GM13977 (cell line): ENCODE measurements at places on chromosomes 7 and 10.

- DNase-seq = no peak
Measured at GRCh38 chr7:21256310-21256877, 171.5 kb upstream of the SP4 start.

- no peak for DNase-seq
Measured at GRCh38 chr7:20783125-20783699, 3.5 kb downstream of the SP8 start.

- DNase-seq = no peak
Measured at GRCh38 chr7:7706101-7706511, 12.3 kb downstream of the RPA3 start.

DNA sequence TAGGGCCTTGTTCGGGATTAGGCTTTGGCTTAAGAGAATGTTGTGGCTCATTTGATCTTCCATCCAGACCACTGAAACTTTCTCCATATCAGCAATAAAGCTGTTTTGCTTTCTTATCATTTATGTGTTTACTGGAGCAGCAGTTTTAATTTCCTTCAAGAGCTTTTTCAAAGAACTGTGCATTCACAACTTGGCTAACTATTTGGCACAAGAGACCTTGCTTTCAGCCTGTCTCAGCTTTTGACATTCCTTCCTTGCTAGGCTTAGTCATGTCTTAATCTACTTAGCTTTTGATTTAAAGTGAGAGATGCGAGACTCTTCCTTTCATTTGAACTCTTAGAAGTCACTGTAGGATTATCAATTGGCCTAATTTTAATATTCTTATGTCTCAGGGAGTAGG, 19.1 kb upstream of the AKR1B1 start:
- DNase-seq = no peak

GRCh38 chr10:28734938-28735759, 57.8 kb downstream of the BAMBI start:
- no peak for DNase-seq

- DNase-seq = no peak
Measured at GRCh38 chr10:61608255-61609033, 54.3 kb upstream of the CABCOCO1 start.

- no peak for DNase-seq
Measured at GRCh38 chr10:34543716-34544115, 271.4 kb downstream of the PARD3 start.

- DNase-seq = no peak
Measured at GRCh38 chr7:39365751-39366295, 200.4 kb upstream of the YAE1 start.

GRCh38 chr10:30384701-30385201, 35.7 kb upstream of the MTPAP start:
- DNase-seq = peak; percentile 34

DNA sequence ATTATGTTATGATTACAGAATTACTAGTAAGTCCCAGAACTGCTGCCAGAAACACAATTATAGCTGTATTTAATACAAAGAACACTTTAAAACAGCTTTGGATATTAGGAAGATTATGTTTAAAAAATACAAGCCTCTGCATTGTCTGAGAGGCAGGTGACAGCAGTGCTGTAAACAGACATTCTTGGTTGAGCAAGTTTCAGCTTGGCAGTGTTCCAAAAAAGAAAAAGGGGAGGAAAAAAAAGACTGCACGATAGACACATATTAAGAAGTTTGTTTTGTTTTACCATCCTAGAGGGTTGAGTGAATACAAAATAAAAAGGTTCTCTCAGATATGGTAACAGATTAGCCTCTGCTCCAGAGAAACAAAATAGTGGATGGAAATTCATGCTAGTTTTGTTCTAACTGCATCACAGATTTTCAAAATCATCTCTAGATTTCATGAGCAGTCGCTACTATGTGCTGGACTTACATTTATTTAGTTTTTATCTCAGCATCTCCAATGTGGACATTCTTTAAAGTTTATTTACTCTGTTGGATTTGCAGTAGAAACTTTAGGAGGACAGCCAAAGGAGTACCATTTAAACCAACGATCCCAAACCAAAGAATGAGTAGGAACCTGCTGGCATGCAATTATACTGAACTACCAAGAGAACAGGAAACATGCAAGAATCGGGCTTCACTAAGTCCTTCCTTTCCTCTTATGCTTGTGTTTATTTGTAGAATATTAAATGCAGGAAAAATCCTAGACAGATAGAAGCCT, 9.0 kb downstream of the FAM204A start:
- DNase-seq = no peak

- no peak for DNase-seq
Measured at GRCh38 chr10:62817121-62817765, 1.1 kb upstream of the EGR2 start.

DNA sequence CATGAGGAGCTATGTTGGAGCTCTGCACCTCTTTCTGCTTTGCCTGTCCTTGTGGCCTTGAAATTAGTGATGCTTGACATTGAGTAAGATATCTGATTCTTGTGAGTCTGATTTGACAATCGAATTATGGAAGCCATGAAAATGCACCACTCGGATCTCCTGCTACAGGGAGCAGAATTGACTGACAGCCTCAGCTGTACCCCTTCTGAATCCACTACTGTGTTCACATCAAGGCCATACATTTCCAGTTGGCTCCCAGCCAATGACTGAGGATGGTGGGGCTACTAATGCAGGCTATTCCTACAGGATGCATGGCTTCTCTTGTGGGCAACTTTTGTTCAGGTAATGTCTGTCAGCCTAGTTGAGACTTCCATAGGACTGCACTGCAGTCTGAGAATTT, 321.9 kb downstream of the REEP3 start:
- no peak for DNase-seq

GRCh38 chr10:78225594-78225993, 191.9 kb downstream of the RPS24 start:
- DNase-seq = no peak

DNA sequence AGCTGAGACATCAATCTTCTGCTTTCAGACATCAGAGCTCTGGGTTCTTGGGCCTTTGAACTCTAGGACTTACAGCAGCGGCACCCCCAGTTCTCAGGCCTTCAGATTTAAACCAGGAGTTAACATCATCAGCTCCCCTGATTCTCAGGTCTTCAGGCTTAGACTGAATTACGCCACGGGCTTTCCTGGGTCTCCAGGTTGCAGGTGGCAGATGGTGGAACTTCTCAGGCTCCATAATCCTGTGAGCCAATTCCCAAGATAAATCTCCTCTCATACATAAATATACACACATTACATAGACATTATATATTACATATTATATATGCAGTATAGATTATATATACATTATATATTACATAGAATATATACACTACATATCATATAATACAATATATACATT, 408.9 kb upstream of the AUTS2 start:
- DNase-seq = no peak

GRCh38 chr7:72362246-72362645, 49.9 kb downstream of the CALN1 start:
- DNase-seq = no peak

DNA sequence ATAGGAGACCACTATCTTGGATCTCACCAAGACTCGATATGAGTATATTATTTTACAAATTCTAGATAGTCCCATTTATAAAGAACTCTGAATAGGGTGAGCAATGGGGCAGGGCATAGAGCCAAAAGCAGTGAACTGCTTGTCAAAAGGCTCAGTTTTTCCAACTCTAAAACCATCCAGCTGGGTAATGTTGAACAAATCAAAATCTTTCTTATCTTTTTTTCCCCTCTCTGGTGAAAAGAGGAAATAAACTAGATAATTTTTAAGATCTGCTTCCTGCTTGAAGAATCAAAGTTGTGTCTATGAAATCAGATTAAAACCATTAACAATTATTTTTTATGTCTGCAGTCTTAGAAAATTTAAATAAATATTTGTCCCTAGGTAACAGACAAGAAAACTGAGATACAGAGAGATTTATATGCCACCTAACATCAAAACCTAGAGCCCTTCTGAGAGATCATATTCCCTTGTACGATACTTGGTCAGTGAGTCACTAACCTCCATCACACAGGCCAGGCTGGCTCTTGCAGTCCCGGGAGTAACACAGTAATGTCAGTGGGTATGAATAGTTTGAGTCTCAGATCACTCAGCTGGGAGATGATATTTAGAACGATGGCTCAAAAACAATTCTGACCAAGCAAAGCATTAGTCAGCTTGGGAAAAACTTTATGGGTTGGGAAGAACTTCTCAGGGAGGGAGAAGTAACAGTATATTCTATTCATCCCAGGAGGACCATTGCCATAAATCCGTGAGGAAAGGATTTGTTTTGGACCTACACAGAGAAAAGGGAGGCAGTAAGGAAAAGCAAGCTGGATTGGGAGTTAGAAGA, 178.8 kb downstream of the REEP3 start:
- no peak for DNase-seq

GRCh38 chr7:70208236-70209063, 610.2 kb downstream of the AUTS2 start:
- no peak for DNase-seq
